ENCODE measurements at places on chromosomes 6 and 20. TPM values are rescaled to one million over a fixed set of nuclear protein-coding genes. Genes with fewer than 3 reads are reported as not detected.

Gene CEP162
- total RNA-seq: 12.1 TPM

Gene BNIP5
- total RNA-seq: 5.8 TPM

Gene KHDC1L
- not detected for total RNA-seq

Gene KCNQ2
- total RNA-seq: not detected

Gene SOBP
- 16.9 TPM for total RNA-seq

Gene GSTA1
- total RNA-seq: 46.4 TPM

Gene SMPDL3A
- total RNA-seq: 14.6 TPM

Gene LTB
- not detected for total RNA-seq

Gene OR2J3
- not detected for total RNA-seq

Gene MROH8
- total RNA-seq: 6.4 TPM

Gene AKAP12
- total RNA-seq: 26.2 TPM

Gene TTLL9
- total RNA-seq: not detected

Gene CST4
- total RNA-seq: not detected

Gene PFDN4
- total RNA-seq: 69.4 TPM

Gene ADGRG6
- 102 TPM for total RNA-seq

Gene HS3ST5
- total RNA-seq: 2.2 TPM

Gene MCCD1
- not detected for total RNA-seq

Gene FOXP4
- total RNA-seq: 70.4 TPM

Gene RAB23
- 11.1 TPM for total RNA-seq

Gene COL21A1
- 4.7 TPM for total RNA-seq

Gene SLC26A8
- total RNA-seq: not detected

Gene HLA-DPB1
- total RNA-seq: 17.5 TPM

Gene STX11
- 10.3 TPM for total RNA-seq

Gene ULBP1
- not detected for total RNA-seq

Gene FLRT3
- 38.2 TPM for total RNA-seq

Gene PAQR8
- 16.8 TPM for total RNA-seq

Gene ETV7
- 1.4 TPM for total RNA-seq

Gene TLDC2
- total RNA-seq: not detected

Gene SNAP25
- 9.8 TPM for total RNA-seq

Gene PRKN
- total RNA-seq: 10.8 TPM

Gene PNISR
- 84.3 TPM for total RNA-seq

Gene GPX6
- not detected for total RNA-seq

Gene HNF4A
- total RNA-seq: 10.3 TPM

Gene RRBP1
- total RNA-seq: 125 TPM

Gene OR14J1
- total RNA-seq: not detected

Gene EDN1
- total RNA-seq: 95.1 TPM

Gene IL17A
- not detected for total RNA-seq

Gene CSE1L
- 64.8 TPM for total RNA-seq

Gene SYNDIG1
- not detected for total RNA-seq

Gene PRL
- total RNA-seq: not detected

Gene SSTR4
- total RNA-seq: not detected

Gene HEY2
- total RNA-seq: 1.3 TPM

Gene SLC22A1
- total RNA-seq: 36.2 TPM

Gene PDYN
- not detected for total RNA-seq

Gene OPN5
- not detected for total RNA-seq

Gene CTCFL
- total RNA-seq: not detected

Gene OR2W1
- total RNA-seq: not detected

Gene NRN1
- not detected for total RNA-seq

Gene LAMA5
- total RNA-seq: 86.9 TPM

Gene ARMC12
- not detected for total RNA-seq
